ENCODE measurements at places on chromosomes 16 and 17.

GRCh38 chr17:5042157-5043022 is 7.2 kb upstream of the SLC52A1 start:
- DNase-seq = no peak

- DNase-seq = no peak
These were observed 76.9 kb downstream of the RAI1 start for GRCh38 chr17:17757956-17758845.

GRCh38 chr17:59368218-59368857 is 36.9 kb downstream of the YPEL2 start:
- no peak for DNase-seq

GRCh38 chr17:8995711-8996110 is 25.6 kb upstream of the NTN1 start:
- DNase-seq = no peak
